Activated CD8-positive, alpha-beta T cell treated with anti-CD3 and anti-CD28 coated beads, Interleukin-2, amount 10 ng/mL, durations not matched to agents 7 days and 5 days (primary cell): ENCODE measurements at places on chromosomes 6 and 20. TPM values are rescaled to one million over a fixed set of nuclear protein-coding genes. Genes with fewer than 3 reads are reported as not detected.
A peak's percentile ranks its signal among the peaks of the same experiment; 100 is the strongest.

DNA sequence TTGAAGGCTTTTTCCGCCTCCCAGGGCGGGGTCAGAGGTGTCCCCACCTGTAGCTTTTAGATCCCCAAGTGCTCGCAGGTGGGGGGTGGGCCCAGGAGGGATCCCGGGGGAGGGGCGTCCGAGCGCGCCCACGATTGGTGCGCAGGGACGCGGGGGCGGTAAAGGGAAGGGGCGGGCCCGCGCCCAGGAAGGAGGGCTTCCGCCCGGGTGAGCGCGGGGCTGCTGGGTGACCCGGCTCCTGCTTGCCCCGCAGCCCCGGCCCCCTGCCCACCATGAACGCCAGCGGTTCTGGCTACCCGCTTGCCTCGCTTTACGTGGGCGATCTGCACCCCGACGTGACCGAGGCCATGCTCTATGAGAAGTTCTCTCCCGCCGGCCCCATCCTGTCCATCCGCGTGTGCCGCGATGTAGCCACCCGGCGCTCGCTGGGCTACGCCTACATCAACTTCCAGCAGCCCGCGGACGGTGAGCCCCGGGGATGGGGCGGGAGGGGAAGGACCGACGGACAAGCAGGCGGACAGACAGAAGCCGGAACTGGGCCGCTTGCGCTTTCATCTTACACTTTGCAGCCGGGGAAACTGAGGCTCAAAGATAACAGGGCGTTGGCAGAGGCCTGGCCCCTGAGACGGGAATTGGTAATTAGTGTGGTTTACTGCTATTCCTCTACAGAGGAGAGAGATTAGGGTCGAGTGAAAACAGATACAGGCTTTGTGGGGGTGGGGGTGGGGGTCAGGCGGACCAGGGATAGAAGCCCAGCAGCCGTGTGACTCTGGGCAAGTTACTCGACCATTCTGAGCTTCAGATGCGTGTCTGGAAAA lies at the start of gene PABPC1L:
PABPC1L (plus strand) TSS at position 189 of the 818 bp plus-strand sequence; CDS start at position 273, 84 bp downstream.
- peaks cover 51% of the 10 kb centered on the region for H3K4me1 ChIP-seq
- DNase-seq: peak; percentile 79
- H3K36me3 ChIP-seq: peaks cover 65% of the 10 kb centered on the region
- no peaks in the 10 kb centered on the region for H3K27me3 ChIP-seq
- H3K27ac ChIP-seq: peak within 1 kb of the TSS; percentile 78
- H3K4me3 ChIP-seq: peak within 1 kb of the TSS; percentile 85

DNA sequence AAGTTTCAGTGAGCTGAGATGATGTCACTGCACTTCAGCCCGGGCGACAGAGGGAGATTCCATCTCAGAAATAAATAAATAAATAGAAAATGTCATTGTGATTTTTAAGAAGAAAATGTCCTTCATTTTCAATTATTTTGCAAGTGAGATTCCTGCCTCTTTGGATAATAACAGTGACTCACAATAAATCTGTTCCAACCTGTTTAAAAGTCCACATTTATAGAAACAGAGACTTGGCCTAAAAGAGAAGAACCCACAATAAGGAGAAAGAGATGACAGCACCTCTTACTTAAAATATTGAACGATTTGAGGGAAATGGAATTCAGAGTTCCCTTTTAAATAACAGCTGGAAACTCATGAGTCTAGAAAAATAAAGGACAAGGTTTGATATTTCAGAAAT lies 373.4 kb upstream of the NOX3 start:
- DNase-seq: no peak
- H3K27ac ChIP-seq: no peak overlapping the region
- H3K27me3 ChIP-seq: no peaks in the 10 kb centered on the region

- no peak overlapping the region for H3K27ac ChIP-seq
- H3K27me3 ChIP-seq: no peaks in the 10 kb centered on the region
- no peak for DNase-seq
Observed at GRCh38 chr6:104771258-104771832, 88.4 kb downstream of the HACE1 start.

DNA sequence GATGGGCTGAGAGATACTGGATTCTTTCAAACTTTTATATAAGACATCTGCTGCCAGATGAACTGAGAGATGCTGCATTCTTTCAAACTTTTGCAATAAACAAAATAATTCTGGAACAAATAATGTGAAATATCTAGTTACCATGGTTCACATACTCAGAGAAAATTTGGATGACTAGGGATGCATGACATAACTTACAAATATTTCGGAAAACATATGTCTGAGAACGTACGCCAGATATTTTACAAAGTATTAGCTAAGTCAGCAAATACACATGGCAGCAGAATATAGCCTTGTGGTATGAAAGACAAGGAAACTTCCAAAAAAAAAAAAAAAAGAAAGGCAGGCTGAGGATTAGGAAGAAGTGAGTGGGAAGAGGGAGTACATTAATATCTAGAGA lies 113.3 kb upstream of the TRAF3IP2 start:
- peaks cover 49% of the 10 kb centered on the region for H3K4me1 ChIP-seq
- no peak for DNase-seq
- H3K4me3 ChIP-seq: no peak overlapping the region
- no peaks in the 10 kb centered on the region for H3K27me3 ChIP-seq

- no peak overlapping the region for H3K4me3 ChIP-seq
- no peaks in the 10 kb centered on the region for H3K36me3 ChIP-seq
- no peak overlapping the region for H3K27ac ChIP-seq
- no peak for DNase-seq
Observed at GRCh38 chr20:49483696-49484123, 1.2 kb upstream of the KCNB1 start.

Gene CYB5R4
- total RNA-seq: 29.2 TPM

DNA sequence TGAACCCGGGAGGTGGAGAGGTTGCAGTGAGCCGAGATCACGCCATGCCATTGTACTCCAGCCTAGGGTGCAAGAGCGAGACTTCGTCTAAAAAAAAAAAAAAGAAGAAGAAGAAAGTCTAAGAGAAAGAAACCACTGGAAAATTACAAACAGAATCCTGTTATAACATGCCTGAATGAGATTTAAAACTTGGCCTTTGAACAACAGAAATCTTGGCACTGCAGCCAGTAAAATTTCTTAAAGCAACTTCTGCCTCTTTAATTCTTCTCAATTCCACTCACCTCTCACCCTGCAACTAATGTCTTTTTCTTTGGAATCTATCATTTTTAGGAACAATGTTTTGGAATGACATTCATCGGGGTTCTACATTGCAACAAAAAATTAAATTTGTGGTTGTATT lies 26.3 kb downstream of the PM20D2 start:
- H3K36me3 ChIP-seq: no peaks in the 10 kb centered on the region
- peaks cover 4% of the 10 kb centered on the region for H3K27me3 ChIP-seq
- no peaks in the 10 kb centered on the region for H3K4me1 ChIP-seq
- H3K27ac ChIP-seq: no peak overlapping the region

- H3K27me3 ChIP-seq: no peaks in the 10 kb centered on the region
- H3K4me3 ChIP-seq: no peak overlapping the region
- no peak for DNase-seq
- H3K36me3 ChIP-seq: no peaks in the 10 kb centered on the region
Observed at GRCh38 chr6:34536251-34536958, 19.7 kb downstream of the SPDEF start.

DNA sequence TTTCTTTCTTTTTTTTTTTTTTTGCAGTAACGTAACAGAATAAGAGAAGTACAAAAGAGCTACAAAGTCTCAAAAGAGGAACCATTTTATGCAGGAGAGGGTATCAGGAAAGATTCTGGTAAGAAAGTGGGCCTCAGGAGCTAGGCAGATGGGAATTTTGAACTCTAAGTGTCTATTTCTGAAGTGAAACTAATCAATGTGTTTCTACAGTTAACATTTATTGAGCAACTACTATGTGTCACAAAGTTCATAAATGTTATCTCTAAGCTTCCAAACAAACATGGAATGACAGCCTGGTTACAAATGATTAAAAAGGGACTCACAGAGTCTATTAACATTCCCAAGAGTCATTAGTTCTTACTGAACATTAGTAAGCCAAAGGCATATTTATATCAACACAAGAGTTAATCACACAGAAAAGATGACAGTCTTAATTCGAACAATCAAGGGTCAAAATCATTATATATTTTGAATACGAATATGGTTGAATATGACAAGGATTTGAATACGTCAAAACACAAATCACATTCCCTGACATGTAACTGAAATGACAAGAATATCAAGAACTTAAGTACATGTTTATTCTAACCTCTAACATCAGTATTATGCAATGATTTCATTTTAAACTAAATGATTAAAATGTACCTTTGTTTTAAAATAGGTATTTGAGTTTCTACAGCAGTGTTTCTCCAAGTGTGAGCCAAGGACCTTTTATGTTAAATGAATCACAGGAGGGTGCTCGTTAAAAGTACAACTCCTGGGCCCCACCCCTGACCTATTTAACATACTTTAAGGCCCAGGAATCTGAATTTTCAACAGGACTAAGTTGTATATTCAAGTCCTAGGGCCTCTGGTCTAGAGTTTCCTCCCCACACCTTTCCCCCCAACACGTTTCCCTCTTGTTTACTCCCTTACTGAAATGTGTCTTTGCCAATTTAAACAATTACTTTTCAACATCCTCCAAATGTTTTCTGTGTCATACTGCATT lies 89.7 kb downstream of the ATXN1 start:
- no peak overlapping the region for H3K4me3 ChIP-seq
- no peaks in the 10 kb centered on the region for H3K27me3 ChIP-seq
- H3K27ac ChIP-seq: peak overlapping the region; percentile 32
- no peak for DNase-seq
- H3K36me3 ChIP-seq: peaks cover 29% of the 10 kb centered on the region

DNA sequence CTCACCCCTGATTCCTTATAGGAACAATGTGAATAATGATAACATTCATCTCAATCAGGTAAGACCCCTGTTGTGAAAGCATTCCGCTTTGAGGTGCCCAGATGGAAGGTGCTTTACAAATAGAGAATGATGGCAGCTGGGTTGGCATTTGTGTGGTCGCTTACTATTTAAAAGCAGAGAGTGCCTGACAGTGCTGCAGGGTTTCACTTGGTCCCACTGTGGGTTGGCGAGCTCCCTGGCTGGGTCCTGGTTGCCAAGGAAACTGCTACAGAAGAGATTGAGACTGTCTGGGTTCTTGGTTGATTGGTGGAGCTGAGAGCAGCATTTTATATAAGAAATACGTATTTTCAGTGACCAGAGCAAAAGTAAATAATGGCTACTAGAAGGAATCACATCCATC lies 207.2 kb upstream of the KCNQ5 start:
- no peaks in the 10 kb centered on the region for H3K36me3 ChIP-seq
- no peak overlapping the region for H3K4me3 ChIP-seq
- H3K4me1 ChIP-seq: no peaks in the 10 kb centered on the region
- no peaks in the 10 kb centered on the region for H3K27me3 ChIP-seq
- no peak overlapping the region for H3K27ac ChIP-seq

- H3K27me3 ChIP-seq: no peaks in the 10 kb centered on the region
- H3K4me1 ChIP-seq: no peaks in the 10 kb centered on the region
- no peaks in the 10 kb centered on the region for H3K36me3 ChIP-seq
- no peak overlapping the region for H3K27ac ChIP-seq
Observed at GRCh38 chr20:6811262-6812035, 44.0 kb downstream of the BMP2 start.

Gene TMC2
- not detected for total RNA-seq

GRCh38 chr20:50980071-50980681 lies 21.6 kb downstream of the MOCS3 start:
- peaks cover 4% of the 10 kb centered on the region for H3K4me1 ChIP-seq
- no peak overlapping the region for H3K27ac ChIP-seq
- no peak overlapping the region for H3K4me3 ChIP-seq
- peaks cover 17% of the 10 kb centered on the region for H3K27me3 ChIP-seq

DNA sequence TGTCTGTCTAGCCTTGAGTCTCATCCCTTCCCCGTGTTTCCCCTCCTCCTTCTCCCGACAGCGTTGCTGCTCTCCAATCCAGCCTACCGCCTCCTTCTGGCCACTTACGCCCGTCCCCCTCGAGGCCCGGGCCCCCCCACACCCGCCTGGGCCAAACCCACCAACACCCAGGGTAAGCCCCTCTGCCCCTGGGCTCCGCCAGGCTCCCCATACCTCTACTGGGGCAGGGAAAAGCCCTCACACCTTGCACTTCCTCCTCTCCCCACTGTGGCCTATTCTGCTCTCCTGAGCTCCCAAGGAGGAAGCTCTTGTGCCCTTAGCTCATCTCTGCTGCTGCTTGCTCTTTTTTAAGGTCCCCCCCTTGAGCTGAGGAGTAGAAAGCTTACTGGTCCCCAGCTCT lies 11.0 kb downstream of the DDR1 start:
- no peak overlapping the region for H3K27ac ChIP-seq
- no peak overlapping the region for H3K4me3 ChIP-seq
- H3K36me3 ChIP-seq: no peaks in the 10 kb centered on the region
- H3K27me3 ChIP-seq: no peaks in the 10 kb centered on the region
- DNase-seq: no peak

Gene DTNBP1
- total RNA-seq: 19.0 TPM

DNA sequence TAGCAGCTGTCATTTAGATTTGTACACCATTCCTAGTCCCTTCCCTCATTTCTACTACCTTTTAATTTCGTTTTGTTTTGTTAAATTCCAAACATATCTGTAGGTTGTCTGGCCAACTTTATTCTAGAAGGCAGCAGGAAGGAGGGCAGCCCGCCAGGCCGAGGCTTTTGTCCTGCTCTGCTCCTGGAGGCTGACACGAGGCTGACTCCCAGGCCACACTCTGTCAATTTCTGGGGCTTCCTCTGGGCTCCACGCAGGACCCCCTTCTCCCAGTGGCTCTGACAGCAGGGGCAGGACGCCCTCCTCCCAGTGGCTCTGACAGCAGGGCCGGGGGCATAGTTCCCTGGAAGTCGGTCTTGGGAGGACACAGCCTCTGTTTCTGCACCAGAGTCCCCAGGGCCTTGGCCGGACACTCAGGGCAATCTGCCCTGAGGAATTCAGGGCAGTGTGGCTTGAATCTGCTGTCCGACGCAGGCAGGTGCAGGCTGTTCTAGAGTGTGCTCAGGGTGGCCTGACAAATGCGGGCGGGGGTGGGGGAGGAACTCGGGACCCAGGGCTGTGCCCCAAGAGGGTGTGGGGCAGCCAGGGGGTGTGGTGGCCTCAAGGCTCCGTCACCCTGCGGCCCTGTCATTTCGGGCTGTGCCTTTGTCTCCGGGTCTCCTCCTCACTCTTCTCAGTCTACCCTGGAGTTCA lies 11.8 kb downstream of the SMOC2 start:
- DNase-seq: no peak
- H3K27ac ChIP-seq: no peak overlapping the region
- no peaks in the 10 kb centered on the region for H3K4me1 ChIP-seq
- H3K27me3 ChIP-seq: peaks cover 3% of the 10 kb centered on the region
- H3K36me3 ChIP-seq: no peaks in the 10 kb centered on the region
- H3K4me3 ChIP-seq: no peak overlapping the region

Gene HLA-DOA
- total RNA-seq: 3.3 TPM
